ENCODE measurements at places on chromosomes 4 and X. TPM values are rescaled to one million over a fixed set of nuclear protein-coding genes. Genes with fewer than 3 reads are reported as not detected.
A peak's percentile ranks its signal among the peaks of the same experiment; 100 is the strongest.

FGA gene
- not detected for total RNA-seq

JCHAIN gene
- 700 TPM for total RNA-seq

DNA sequence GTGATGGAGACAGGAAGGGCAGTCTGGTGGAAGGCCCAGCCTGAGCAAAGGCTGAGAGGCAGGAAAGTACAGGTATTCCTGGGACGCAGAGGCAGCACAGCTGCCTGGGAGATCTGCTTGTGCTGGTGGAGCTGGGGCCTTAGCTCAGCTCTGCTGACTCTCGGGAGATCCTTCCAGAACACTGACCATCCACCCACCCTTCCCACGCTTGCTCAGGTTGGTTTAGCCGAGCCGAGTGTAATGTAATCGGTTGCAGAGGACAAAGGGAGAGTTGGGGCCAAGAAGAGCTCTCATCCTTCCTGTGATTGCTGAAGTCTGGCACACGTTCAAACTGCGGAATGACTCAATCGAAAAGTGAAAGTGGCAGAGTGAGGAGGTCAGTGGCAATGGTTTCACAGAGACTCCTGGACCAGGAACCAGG, 43.1 kb upstream of the GPR78 start:
- DNase-seq = peak; percentile 76

DNA sequence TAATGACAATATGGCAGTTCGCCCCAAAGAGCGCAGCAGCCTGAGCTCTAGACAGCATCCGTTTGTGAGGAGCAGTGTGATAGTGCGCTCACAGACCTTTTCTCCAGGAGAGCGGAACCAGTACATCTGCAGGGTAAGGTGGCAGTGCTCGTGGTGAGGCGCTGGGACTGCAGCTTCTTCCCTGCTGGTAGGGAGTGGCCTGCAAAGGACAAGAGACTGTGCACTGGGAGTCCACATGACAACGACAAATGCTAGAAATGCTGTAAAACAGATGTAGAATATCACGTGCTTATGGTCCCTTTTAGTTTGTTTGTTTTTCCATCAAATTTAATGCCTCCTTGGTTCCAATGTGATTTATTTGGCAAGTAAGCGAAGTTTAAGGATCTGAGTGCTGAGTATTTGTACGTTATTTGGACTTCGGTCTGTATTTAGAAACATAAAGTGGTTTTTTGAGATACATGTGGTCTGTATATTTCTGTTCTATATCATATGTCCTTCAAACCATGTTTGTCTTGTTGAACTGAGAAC, 35.8 kb downstream of the CLDN22 start:
- DNase-seq = no peak

DNA sequence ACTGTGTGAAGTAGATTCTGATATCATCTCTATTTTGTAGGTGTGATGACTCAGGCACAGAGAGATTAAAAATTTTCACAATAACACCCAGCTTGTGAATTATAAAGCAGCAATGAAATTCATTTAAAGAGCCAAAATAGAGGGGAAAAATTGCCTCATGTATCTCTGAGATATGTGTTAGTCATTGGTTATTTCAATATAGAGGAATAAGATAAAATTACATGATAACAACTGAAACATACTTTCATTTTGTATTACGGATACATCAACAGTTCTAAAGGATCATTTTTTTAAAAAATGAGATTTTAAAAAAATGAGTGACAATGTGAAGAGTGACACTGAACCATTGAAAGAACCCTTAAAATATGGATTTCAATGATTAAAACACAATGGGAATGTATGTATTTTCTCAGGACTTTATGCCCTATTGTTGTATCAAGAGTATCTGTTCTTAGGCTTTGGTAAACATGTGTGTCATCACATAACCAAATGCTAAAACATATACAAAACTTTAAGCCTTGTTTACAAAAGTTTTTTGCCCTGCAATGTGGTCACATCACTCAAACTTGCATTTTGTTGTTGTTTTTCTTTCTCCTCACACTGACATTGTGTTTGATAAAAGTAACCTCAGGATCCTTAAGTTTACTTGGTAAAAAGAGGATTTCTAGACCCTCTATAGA, 221.3 kb downstream of the ANTXR2 start:
- no peak for DNase-seq

DNA sequence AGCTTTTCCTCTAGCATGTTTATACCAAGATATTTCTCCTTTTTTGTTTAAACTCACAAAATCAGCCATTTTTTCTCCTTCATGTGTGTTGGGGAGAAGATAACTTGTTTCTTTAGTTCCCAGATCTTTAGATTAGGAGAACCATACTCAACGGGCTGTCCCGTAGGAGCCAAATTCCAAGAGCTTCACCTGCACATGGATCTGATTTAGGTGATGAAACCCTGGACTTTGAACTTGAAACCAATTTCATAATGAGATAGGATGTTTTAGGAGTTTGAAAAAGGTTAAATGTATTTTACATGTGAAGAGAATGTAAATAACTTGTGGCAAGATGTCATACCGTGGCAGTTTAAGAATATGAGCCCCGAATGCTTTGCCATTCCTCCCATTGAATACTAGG, 280.0 kb upstream of the PCDH18 start:
- DNase-seq = no peak

GRCh38 chr4:41408150-41408549, 129.8 kb upstream of the LIMCH1 start:
- DNase-seq = no peak

Measured in breast epithelium (tissue), 4 donors.